CD4-positive, alpha-beta memory T cell (primary cell): ENCODE measurements at places on chromosomes 5 and 9. TPM values are rescaled to one million over a fixed set of nuclear protein-coding genes. Genes with fewer than 3 reads are reported as not detected.

DNA sequence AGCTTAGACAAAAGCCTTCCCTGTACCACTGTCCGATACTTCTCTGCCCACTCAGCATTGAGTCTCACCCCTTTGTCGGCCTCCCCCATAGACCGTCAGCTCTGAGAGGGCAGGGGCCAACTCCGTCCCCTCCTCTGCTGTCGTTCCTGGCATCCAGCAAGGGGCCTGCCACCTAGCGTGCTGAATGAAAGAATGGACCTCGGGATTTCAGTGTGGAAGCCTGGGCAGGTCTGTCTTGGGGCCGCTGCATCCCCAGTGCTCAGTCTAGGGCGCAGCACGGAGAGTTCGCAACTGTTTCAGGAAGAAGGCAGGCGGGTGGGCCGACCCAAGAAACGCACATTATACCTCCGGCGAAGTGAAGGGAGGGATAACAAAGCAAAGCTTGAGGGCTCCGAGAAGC is 1.5 kb upstream of the TOR1B start:
- DNase-seq, result no peak

DNA sequence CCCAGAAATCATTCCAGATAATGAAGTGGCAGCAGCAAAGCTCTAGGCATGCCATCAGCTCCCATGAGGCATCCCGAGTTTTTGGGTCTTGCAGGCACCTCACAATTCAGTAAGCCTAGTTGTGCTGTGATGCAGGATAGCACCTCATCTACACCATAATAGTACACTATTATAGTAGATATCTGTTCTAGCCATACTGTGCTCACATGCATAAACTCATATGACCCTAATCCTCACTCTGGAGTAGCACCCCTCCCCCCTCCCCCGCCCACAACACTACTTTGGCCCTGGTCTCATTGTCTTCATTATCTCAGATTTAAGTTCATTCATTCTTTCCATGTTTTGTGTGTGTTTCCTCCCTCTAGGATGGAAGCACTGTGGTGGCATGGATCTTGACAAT is 102.5 kb upstream of the PITX1 start:
- DNase-seq, result no peak

DNA sequence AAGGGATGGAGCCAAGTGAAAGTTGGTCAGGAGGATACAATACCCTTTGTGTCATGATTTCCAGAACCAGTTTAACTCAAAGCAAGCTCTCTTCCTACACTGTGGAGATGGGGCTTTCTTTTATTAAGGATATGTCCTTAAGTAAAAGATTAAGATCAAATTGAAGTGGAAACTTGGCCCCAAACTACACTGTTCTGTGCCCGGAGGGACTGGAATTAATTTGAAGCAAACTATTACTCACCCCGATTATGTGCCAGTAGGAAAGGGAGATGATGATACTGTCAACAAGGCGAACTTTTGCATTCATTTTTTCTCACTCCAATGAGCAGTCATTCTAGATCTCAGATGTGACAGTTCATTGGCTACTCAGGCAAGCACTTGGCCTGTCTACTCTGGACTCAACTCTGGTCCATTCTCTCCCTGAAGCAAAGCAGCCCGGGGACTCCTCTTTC is 186.7 kb downstream of the NTRK2 start:
- DNase-seq, result no peak

GRCh38 chr9:106883626-106884190 is 20.7 kb downstream of the ZNF462 start:
- DNase-seq, result no peak

GRCh38 chr5:180658774-180659564 is 9.6 kb upstream of the FLT4 start:
- no peak for DNase-seq

DNA sequence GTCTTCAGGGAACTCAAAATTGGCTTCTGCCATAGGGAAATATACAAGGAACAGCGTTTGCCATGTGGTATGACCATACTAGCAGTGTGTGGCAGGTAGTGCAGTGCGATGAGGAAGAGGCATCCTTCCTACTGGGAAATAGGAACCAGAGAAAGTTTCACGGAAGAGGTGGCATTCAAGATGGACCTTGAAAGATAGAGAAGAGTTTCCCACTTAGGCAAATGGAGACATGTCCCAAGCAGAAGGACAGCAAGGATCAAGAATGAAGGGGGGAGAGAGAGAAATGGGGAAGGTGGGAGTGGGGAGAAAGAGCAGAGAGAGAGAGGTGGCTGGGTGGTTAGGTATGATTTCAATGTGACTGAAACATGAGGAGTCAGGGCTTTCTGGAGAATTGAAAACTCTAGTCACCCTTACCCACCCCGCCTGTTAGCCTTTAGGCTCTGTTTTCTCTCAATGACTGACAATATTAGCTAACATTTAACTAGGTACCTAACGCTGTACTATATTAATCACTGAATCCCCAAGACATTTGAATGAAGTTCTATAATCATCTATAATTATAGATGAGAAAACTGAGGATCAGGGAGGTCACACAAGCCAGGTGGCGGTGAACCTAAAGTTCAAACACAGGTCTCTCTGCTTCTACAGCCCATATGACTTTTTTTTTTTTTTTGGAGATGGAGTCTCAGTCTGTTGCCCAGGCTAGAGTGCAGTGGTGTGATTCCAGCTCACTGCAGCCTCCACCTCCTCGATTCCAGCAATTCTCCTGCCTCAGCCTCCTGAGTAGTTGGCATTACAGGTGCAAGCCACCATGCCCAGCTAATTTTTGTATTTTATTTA is 171.3 kb downstream of the NR3C1 start:
- no peak for DNase-seq

DNA sequence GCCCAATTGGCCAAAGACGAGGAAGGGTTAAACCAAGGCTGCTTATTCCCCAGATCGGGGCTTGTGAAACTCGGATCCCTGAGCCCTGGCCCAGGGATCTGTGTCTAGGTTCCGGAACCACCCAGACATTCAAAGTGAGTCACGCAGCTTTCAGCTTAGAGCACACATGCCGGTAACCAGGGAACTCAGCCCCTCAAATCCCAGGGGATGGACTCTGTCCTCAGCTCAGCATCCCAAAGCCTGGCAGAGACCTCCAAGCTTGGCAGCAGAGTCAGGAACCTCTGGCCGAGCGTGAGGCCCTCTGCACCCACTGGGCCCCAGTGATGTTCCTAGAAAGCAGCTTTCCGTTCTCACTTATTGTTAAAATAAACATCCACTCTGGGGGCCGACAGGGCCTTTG is 5.1 kb downstream of the PNPLA7 start:
- no peak for DNase-seq

DNA sequence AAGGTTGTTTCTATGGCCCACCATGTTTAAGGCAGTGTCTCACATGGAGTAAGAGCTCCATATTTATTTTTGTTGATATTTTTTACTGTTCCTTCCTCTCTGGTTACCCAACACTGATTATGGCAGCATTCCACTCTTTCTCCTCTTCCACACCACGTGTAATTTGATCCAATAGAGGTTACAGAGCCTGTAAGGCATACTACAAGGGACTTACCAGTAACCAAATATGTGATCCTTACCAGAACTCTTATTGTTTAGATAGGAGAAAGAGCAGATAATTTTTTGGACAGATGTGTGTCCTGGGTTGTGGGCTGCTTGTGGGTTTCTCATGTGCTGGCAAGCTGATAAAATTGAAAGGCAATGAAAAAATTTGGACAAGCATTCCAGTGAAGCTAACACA is 261.3 kb downstream of the TMEM167A start:
- DNase-seq, result no peak

- DNase-seq, result no peak
These were observed 17.2 kb downstream of the ENHO start for GRCh38 chr9:34505370-34506120.

DNA sequence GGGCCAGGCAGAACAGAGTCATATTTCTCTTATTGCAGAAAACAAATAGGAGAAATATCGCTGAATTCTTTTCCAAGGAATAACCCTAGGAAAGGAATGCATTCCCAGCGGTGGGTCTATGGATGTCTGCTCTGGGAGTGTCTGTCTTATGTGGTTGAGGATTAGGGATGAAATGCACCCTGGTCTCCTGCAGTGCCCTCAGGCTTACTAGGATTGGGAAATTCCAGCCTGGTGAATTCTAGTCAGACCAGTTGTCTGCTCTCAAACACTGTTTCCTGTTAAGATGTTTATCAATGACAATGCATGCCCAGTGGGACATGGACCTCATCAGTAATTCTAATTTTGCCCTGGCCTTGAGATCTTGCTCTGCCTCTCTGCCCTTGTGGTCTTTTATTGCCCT is 136.1 kb upstream of the ELAVL2 start:
- DNase-seq, result no peak

GRCh38 chr5:150846654-150847333 is 473 bp downstream of the IRGM start:
- DNase-seq, result peak; percentile 85

- DNase-seq, result no peak
These were observed 153.6 kb downstream of the CRB2 start for GRCh38 chr9:123509646-123510045.

GRCh38 chr9:79080536-79080935 is 491.2 kb upstream of the TLE4 start:
- no peak for DNase-seq

GRCh38 chr9:98457726-98458370 is 202.4 kb upstream of the TBC1D2 start:
- no peak for DNase-seq

DNA sequence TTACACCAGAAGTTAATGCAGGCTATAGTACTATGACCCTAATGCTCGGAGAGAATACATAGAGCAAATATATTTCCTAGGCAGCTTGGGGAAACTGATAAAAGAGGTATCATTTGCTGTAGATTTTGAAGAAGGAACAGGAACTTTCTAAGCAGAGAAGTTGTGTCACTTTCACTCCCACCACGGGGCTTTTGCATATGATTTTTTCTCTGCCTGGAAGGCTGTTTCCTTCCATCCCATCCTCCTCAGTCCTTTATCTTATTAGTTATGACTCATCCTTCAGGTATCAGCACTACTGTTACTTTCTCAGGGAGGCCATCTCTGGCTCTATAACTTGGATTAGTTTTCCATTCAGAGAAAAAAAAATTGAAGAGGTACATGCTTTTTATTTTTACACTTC is 2006.1 kb upstream of the WWC1 start:
- no peak for DNase-seq

- DNase-seq, result no peak
These were observed 424.9 kb upstream of the IRX4 start for GRCh38 chr5:2307631-2308030.

- DNase-seq, result no peak
These were observed 13.8 kb upstream of the CTSL start for GRCh38 chr9:87711857-87712800.

- no peak for DNase-seq
These were observed 114.4 kb downstream of the SLC12A2 start for GRCh38 chr5:128197896-128198522.

DNA sequence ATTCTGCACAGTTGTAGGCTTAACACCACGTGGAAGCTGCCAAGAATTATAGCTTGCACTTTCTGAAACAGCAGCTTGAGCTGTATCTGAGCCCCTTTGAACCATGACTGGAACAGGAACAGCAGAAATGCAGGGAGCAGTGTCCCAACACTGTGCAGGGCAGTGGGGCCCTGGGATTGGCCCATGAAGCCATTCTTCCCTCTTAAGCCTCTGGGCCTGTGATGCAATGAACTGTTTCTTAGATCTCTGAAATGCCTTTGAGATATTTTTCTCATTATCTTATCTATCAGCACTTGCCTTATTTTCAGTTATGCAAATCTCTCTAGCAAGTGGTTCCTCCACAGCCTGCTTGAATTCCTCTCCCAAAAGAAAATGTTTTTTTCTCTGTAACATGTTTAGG is 87.0 kb upstream of the MTAP start:
- DNase-seq, result no peak

DNA sequence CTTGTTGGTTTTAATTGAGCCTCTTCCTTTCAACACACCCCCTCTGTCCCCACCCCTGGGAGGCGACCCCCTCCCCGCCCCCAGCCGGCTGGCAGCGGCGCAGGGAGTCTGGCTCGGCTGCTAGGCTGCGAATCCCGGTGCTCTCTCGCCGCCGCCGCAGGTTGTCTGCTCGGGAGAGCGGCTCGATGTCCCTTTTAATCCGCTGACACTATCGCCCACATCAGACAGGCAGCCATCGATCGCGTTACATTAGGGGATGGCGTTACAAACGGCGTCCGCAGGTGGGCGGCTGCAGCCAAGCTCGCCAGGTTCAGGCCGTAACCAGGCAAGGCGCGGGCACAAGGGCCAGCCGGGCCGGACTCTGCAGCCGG is 1.3 kb downstream of the NR2F1-AS1 start:
- no peak for DNase-seq

GRCh38 chr5:151087486-151087885 is 6.7 kb upstream of the TNIP1 start:
- DNase-seq, result no peak

GRCh38 chr5:99272576-99272975 is 343.8 kb upstream of the CHD1 start:
- DNase-seq, result no peak

GRCh38 chr9:113154471-113154870 is 3.7 kb downstream of the SLC31A2 start:
- DNase-seq, result no peak

DNA sequence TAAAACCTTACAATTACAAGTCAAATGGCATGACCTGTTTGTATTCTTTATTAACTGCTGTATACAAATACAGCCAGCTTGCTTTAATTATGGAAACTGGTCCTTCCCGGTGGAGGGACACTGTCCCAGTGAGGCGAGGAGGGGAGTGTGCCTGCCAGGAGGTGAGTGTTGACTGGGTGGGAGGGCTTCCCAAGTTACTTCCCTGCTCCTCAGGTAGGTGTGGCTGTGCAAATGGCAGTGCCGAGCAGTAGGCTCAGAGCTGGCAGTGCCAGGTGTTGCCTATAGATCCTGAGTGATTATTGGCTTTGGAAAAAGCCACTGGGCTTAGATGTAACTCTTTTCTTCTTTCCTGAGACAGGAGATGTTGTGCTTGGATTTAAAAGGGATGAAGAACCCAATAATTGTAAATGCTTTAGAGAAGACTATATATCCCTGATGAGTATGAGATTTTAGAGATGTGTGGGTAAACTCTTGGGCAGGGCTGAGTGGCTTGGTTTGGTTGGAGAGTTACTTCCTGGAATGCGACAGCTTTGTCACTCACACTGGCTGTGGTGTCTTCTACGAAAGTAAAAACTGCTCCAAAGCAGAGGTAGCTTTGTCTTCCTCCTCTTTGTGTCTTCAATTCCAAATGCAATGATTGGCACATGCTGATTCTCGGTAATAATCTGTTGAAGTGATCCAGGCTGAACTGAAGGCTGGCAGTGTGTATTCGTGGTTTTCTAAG is 43.7 kb downstream of the GLRX start:
- DNase-seq, result no peak

The GLRA1 gene
- not detected for polyA plus RNA-seq

The FAM169A gene
- polyA plus RNA-seq, result 8.9 TPM

The PDGFRB gene
- polyA plus RNA-seq, result not detected

The LAMC3 gene
- not detected for polyA plus RNA-seq

The OBP2B gene
- not detected for polyA plus RNA-seq

The MEGF10 gene
- not detected for polyA plus RNA-seq

The FAM200C gene
- 0.14 TPM for polyA plus RNA-seq

The BNC2 gene
- not detected for polyA plus RNA-seq

The SYNPO gene
- polyA plus RNA-seq, result not detected

The EGR1 gene
- not detected for polyA plus RNA-seq

The CDKN2B gene
- polyA plus RNA-seq, result 0.26 TPM

The SPINK6 gene
- not detected for polyA plus RNA-seq
